Endothelial cell (in vitro differentiated cells): ENCODE measurements at places on chromosomes 6 and 20.

GRCh38 chr20:59075934-59076508, 33.4 kb upstream of the PRELID3B start:
- no peak for DNase-seq

GRCh38 chr6:64477391-64477790, 841.8 kb downstream of the PHF3 start:
- DNase-seq, result no peak

DNA sequence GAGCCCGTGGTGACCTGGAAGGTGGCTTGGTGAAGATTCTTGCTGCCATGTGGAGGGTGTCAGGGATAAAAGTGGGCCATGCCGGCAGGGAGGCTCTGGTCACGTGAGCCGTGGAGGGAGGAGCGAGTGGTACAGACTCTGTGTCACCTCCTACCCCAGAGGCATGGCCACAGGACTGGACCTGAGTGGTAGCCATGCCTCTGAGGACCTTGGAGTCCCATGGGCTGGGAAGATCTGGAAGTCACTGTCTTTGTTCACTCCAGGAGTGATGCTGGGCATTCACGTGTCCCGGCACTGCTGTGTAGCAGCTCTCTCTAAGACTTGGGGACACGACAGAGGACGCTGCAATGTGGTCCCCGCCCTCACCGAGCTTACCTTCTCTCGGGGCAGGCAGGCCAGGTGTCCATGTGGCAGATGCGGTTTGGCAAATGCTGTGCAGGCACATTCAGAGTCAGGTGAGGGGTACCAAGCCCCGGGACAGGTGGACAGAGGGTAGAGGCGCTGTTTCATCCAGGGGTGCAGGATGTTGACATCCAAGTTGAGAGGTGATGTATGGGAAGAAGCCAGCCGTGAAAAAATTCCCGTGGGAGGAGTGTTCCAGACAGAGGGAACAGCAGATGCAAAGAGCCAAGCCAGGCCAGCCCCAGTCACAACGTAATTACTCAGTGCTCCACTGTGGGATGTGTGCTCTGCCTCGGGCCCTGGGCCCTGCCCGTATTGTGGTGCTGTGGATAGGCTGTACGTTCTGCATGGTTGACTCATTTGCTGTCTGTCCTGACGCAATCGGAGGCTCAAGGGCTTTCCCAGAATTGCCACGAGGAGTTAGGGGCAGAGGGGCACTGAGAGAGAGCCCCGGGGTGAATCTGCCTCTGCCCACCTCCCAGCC, 307.8 kb downstream of the TAF4 start:
- no peak for DNase-seq

GRCh38 chr6:87656857-87657256, 45.2 kb downstream of the AKIRIN2 start:
- DNase-seq, result no peak

DNA sequence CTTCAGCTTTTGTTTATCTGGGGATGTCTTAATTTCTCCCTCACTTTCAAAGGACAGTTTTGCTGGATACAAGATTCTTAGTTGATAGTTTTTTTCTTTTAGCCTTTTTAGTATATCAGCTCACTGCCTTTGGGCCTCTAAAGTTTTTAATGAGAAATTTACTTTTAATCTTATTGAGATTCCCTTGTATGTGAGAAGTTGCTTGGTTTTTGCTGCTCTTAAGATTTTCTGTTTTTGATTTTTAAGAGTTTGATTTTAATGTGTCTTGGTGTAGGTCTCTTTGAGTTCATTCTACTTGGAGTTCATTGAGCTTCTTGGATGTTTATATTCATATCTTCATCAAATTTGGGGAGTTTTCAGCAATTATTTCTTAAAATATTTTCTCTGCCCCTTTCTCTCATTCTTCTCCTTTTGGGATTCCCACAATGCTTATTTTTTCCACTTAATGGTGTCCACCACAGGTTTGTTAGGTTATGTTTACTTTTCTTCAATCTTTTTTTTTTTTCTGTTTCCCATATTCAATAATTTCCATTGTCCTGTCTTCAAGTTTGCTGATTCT, 19.6 kb upstream of the TGM6 start:
- no peak for DNase-seq

DNA sequence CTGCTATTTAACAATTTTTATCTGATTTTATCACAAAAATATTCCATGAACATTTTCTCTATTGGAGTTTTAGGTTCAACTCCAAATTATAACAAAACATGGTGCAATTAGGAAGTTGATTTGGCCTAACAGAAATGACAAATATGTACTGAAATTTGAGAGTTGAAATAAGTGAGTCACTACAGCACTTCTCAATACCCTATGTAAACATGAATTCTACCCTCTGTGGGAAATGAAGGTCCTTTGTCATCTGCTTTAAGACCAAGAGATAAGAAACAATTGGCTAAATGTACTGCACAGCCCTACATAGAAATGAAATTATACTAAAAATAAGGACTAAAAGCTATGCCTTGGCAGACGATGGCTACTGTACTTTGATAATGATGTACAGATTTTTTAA, 86.2 kb upstream of the BEND6 start:
- no peak for DNase-seq

DNA sequence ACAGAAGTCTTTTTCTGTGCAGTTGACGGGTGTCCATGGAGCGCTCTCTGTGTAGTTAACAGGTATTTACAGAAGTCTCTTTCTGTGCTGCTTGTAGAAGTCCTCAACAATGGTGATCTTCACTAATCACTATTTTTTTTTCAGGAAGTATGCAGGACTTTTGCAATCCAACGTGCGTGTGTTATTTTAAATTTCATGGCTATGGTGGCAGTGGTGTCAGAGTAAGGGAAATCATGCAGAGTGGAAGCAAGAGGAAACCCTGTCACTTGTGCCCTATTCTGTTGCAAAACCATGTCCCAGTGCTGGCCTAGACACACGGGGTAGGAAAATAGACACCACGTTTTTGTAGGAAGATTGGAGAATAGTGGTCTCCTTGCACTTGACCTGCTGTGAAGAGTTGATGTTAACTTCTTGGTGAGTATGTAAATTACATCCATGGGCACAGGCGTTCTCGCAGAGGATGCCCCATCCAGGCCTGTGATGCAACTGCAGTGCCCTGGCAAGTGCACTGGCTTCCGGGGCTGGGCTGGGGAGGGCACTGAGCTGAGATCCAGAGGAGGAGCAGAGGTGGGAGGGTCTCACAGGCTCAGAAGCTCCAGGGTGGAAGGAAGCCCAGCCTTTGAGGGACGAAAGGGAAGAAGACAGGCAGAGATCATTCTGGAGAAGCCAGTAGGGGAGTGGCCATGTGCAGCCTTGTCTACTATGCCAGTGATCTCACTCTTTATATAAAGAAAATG, 146.5 kb downstream of the SYCP2 start:
- no peak for DNase-seq

DNA sequence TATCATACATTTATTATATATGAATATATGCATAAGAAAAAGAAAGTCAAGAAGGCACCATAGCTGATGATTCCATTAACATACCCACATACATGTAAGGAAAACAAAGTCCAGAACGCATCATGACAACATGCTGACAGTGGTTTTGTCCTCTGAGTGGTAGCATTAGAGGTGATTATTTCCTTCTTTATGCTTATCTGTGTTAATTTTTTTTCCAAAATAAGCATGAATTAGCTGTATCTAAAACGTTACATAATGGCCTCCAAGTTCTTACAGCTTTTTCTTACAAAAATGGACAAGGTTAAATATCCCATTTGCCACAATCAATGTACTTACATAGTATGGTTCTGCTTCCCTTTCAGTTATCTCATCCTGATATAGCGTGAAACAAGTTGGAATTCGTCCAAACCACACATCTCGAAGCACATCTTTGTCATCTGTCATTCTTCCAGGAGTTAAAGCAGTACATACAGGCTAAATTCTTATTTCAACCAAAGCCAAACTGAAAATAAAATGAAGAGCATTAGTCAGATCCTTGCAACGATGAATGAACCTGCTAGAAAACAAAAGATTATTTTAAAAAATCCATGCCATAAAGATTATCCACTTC, 9.7 kb downstream of the ATG5 start:
- no peak for DNase-seq

DNA sequence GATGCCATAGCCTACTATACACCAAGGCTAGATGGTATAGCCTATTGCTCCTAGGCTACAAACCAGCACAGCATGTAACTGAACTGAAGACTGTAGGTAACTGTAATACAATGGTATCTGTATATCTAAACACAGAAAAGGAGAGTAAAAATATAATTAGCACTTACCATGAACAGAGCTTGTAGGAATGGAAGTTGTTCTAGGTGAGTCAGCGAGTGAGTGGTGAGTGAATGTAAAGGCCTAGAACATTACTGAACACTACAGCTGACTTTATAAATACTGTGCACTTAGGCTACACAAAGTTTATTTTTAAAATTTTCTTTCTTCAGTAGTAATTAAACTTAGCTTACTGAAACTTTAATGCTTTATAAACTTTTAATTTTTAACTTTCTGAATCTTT, 129.5 kb downstream of the BTBD9 start:
- DNase-seq, result no peak

GRCh38 chr20:62485062-62485700, 9.4 kb upstream of the GATA5 start:
- DNase-seq, result no peak

DNA sequence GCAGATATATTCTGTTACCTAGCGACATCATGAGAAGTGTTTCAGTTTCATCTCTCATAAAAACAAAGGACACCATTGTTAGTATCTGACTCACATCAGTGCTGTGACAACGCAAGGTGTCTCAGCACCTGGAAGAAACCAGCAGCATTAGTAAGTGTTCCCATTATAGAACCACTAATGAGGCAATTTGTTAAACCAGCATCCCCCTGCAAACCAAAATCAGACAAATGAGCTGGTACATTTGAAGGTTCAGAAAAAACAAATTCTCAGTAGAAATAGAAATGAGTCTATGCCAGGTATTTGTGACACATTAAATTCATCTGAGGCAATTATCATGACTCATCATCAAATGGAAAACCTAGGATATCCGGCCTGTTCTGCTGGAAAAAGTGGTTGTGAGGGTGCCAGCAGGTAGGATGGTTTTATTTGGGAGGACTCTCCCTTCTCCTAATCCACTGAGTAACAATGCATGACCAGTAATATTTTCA, 151.7 kb downstream of the TMEM200A start:
- no peak for DNase-seq

DNA sequence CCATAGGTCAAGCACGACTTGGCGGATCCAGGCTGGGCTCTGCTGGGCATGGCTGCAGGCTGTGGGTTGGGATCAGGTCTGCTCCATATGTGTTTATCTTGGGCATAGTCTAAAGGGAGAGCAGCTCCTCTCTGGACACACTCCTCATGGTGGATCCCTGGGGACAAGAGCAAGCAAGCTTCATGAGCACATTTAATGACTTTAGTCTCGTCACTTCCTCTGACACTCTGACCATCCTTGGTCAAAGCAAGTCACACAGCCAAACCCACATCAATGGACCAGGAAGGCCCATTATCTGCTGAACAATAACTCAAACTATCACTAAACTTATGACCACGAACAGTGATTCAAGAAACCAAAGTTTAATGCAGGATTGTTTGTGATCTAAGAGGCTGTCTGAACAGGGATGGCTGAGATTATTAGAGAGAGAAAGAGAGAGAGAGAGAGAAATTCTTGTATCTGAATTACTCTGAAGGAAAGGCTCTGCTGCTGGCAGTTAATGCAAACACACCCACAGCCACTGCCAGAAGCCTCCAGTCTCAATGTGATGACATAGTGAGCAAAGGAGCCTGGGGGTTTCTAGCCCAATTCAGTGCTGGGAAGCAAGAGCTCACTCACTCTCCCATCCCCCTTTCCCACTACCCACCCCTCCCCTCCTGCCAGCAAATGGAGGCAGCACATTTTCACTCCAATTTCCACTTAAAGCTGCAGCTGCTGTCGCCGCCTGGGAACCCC, 490.2 kb upstream of the SULF2 start:
- no peak for DNase-seq

GRCh38 chr20:35730583-35731468, 11.2 kb downstream of the RBM39 start:
- no peak for DNase-seq

DNA sequence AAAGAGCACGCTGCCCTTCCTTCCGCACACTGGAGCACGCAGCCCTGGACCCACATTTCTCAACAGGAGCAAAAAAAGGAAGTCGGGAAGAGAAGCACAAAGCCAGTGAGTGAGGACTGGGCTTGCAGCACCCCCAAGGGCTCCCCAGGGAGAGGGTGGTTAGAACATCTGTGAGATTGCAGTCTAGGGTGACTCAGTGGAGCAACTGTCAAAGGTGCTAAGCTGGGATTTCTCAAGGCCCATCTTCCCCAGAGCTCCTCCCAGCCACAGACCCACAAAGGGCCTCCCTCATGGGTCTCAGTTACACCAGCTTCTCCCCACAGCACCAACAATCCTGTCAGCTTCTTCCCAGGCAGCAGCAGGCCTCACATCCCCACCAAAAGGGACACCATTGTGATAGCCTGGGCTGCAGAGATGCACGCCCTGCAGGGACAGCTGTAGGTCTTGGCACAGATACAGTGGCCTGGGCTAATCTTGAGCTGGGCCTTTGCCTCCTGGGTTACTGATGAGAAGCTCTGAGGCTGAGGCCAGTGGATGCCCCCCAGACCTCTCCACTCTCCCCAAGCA, 39.6 kb upstream of the CD93 start:
- no peak for DNase-seq

DNA sequence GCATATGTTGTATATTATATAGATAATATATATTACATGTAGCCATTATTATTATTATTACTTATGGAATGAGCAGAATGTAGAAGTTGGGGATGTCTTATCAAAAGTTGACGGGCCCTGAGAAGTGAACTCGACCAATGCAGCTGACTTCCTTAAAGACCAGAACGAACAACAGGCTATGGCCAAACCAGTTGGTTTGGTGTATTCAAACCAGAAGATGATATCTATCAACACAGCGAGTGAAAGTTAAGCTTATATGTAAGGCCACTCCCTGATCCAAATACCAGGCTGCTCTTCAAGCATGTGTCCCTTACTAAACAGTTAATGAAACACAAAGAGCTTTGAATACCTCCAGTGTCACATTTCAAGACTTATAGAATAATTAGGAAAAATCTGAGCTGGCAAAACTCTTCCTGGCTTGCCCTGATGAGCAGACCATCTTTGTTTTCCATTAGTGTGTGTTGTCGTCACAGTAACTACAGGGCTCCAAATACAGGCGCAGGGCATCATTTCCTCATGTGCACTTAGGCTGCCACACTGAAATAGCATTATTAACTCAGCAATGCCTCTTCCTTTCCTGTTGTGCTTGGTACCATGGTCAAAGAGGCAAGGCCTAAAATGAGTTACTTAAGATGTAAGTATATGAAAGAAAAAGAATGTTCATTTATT, 6.6 kb downstream of the FILIP1 start:
- no peak for DNase-seq

- no peak for DNase-seq
Observed at GRCh38 chr6:157168471-157168870, 154.8 kb downstream of the TMEM242 start.

- no peak for DNase-seq
Observed at GRCh38 chr20:17872434-17872833, 96.2 kb downstream of the SNX5 start.

- no peak for DNase-seq
Observed at GRCh38 chr6:146813554-146813953, 214.8 kb downstream of the ADGB start.

- DNase-seq, result no peak
Observed at GRCh38 chr6:100099189-100100074, 105.4 kb upstream of the MCHR2 start.
